ENCODE measurements at places on chromosomes 4 and X.

GRCh38 chrX:153517946-153518834 lies 748 bp downstream of the ATP2B3 start:
- no peak for DNase-seq

GRCh38 chr4:98516441-98517217 lies 141.8 kb downstream of the TSPAN5 start:
- no peak for DNase-seq

- peak; percentile 60 for DNase-seq
Measured at GRCh38 chr4:73740353-73740778, at the start of gene CXCL8. Gene CXCL8, plus strand, starts transcription at chr4:73740569. Its CDS starts 90 bp downstream, at chr4:73740659.

- peak; percentile 28 for DNase-seq
Measured at GRCh38 chrX:76279007-76279406, 106.1 kb downstream of the PBDC1 start.

- no peak for DNase-seq
Measured at GRCh38 chr4:88828842-88829571, 131.4 kb upstream of the NAP1L5 start.

DNA sequence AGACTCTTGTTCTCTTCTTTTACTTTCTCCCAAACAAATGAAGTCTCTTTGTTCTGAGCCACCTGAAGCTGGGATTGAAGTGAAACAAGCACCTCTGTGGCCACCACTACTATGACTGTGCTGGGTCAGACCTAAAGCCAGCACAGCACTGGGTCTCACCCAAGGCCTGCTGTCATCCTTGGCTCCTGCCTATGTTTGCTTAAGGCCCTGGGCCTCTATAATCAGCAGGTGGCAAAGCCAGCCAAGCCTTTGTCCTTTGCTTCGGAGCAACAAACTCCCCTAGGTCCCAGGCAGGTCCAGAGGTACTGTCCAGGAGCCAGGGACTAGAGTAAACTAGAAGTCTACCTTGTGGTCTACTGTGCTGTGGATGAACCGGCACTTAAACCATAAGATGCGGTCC lies 220.6 kb upstream of the ARSJ start:
- no peak for DNase-seq

GRCh38 chr4:145681956-145682355 lies 2.0 kb downstream of the C4orf51 start:
- no peak for DNase-seq

Data from NCI-H1092 (cell line).